ENCODE measurements at places on chromosomes 7 and 10.

GRCh38 chr7:134141868-134142264 is 14.7 kb downstream of the LRGUK start:
- no peak for DNase-seq

DNA sequence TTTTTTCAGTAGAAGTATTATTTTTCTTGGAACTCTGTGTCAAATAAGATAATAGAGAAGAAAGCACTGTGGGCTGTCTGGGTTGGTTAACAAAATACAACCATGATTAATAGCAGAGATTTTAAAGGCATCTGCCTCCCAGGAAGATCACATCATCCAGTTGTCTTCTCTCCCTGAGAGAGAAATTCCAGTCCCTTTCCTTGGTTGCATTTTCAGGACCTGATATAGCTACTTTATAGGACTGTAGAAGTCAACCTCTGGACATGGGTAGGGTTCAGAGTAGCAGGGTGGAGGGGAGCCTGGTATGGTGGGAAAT is 309.9 kb upstream of the IGFBP3 start:
- no peak for DNase-seq

DNA sequence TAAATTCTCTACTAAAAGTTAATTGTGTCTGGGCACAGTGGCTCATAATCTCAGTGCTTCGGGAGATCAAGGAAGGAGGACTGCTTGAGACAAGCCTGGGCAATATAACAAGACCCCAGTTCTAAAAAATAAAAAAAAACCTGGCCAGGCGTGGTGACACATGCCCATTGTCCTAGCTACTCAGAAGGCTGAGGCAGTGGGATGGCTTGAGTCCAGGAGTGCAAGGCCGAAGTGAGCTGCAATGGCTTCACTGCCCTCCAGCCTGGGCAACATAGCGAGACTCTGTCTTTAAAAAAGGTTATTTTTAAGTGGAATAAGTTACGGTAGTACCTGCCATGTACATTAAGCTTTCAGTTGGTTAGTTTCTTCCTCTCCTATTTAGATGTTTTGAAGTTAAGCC is 28.9 kb downstream of the CDK14 start:
- DNase-seq = no peak

DNA sequence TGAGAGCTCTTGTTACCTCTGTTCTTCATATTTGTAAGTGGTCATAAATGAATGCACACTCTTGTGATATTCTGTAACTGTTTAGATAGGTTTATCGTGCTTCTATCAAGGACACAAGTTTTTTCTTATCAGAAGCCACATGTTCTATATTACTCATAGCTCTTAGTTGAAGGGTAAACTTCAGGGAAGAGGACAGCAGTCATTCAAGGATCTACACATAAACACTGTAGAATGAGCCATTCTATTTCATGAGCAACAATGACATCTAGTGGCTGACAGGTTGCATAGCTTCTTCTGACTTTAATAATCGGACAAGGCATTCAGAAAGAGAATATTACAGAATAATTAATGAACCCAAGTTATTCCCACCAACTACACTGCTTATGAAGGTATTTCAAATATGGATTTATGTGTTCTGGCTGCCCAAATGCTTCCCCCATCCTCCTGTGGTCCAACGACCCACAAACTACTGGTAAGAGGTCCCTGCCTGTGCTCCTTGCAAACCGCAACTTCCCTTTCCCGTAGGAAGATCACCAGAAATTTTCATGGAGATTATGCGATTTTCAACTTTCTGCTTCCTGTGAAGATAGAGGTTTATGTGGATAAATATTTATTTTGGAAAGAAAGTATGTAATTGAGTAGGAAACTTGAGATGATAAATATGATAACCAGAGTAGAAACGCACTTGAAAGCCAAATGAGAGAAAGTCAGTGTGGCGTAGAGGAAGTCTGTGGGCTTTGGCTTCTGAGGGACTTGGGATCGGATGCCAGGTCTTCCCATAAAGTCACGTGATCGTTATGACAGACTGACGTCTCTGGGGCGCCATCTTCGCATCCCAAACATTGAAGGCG is 16.8 kb upstream of the ABCB5 start:
- no peak for DNase-seq

- DNase-seq = no peak
Observed at GRCh38 chr7:158365267-158365666, 222.4 kb downstream of the PTPRN2 start.

- DNase-seq = no peak
Observed at GRCh38 chr7:25877802-25878789, 273.9 kb upstream of the NFE2L3 start.

DNA sequence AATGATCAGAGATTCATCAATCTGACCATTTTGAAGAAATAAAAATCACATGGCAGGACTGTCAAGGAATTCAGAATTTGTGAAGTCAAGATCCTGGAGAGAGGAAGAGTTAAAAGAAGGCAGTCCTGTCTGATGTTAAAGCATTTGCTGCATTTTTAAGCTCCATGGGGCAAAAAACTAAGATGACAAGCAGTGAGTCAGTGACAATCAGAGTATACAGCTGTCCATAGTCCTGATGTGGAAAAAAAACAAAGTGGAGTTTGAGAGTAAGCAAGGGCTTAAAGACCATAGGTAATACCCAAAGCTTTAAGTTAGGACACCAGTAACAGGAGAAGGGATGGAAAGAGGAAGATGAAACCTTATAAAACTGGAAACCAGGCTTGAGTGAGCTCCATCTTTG is 412.7 kb upstream of the ANKRD30A start:
- no peak for DNase-seq

- DNase-seq = no peak
Observed at GRCh38 chr7:142024547-142024946, 28.9 kb downstream of the MGAM start.

DNA sequence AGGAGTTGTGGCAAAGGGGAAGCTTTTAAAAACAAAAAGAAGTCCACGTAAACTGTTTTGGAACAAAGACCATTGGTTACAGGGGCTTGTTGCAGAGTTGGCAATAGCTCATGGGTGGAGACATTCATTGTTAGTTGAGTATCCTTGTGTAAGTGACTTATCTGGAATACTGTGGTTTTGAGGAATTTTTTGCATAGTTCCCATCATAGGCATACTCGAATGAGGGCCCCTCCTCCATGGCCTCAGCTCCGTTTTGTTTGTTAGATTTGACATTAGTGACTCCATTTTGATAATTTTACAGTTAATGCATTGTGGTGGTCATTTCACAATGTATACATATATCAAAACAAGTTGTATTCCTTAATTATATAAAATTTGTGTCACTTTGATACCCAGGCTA is 12.8 kb upstream of the SMKR1 start:
- no peak for DNase-seq

DNA sequence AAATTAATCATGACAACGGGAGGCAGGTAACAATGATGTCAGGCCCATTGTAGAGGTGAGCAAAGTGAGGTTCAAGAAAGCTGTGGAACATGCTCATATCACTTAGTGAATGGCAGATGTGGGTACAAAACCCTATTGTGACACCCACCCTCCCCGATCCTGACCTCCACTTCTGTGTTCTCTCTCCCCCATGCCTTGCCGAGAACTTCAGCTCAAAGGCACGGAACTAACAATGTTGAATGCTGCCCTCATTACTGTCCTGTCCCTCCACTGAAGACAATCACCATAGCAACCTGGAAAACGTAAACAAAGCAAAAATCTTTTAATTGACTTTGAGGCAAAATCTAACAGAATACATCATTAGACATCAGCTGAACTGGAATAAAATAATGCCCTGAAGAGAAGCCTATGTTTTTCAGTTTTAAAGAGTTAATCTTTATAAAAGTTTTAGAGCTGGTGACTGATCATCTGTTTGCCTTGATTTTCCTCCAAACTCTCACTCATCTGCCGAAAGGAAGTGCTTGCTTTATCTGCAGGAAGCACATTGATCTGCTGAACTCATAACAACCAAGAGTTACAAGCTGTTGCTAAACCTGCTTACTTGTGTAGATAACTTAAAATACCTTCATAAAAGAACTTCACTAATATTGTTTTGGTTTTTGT is 133.6 kb downstream of the CUBN start:
- DNase-seq = no peak

DNA sequence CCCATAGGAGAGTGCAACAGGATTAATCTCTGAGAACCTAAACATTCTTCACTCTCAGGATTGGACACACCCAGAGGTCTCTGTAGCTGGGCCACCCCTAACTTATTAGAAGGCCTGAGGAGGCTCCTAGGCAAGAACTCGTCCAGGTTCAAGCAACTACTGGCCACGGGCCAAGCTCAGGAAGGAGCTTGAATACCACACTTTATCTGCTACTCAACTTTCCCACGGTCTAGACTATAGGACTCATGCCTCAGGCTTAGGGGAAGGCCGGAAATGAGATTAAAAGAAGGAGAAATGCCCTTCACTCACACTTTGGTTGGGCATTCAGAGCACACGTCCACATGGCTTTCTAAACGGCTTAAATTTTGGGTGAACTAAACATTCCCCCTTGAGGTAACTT is 142.8 kb upstream of the PHYHIPL start:
- DNase-seq = no peak

All from activated CD8-positive, alpha-beta memory T cell treated with anti-CD3 and anti-CD28 coated beads, Interleukin-2, amount 50 U/mL, for 4 hours (primary cell).